ENCODE measurements at places on chromosomes 7 and 10. TPM values are rescaled to one million over a fixed set of nuclear protein-coding genes. Genes with fewer than 3 reads are reported as not detected.

COL28A1 gene
- not detected for polyA plus RNA-seq

- DNase-seq: no peak
Observed at GRCh38 chr7:101586078-101586905, 42.8 kb downstream of the MYL10 start.

DNA sequence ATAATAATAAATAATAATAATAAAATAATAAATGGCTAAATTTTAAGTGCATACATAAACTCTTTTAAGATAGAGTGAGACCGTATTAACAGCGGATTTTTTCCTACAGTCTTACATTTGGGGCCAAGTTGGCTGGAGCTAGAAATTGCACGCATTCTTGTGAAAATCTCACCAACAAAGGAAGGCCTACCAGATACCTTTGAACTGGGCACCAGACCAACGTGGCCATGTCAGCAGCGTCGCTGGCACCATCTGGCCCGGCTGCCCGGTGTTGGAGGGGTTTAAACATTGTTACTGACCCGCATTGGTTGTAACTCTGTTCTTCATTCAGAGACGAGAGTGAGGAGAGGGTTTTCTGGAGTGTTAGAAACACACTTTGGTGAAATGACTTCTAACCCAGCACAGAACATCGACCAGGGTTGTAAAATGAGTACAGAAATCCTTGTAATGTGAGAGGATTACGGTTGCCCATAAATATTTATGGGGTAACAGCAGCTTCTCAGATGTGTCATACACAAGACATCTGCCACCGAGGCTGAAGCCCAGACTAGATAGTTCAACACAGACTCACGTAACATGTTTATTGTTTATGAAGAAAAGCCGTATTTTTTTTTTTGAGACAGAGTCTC lies 34.6 kb upstream of the UNCX start:
- no peak for DNase-seq

DNA sequence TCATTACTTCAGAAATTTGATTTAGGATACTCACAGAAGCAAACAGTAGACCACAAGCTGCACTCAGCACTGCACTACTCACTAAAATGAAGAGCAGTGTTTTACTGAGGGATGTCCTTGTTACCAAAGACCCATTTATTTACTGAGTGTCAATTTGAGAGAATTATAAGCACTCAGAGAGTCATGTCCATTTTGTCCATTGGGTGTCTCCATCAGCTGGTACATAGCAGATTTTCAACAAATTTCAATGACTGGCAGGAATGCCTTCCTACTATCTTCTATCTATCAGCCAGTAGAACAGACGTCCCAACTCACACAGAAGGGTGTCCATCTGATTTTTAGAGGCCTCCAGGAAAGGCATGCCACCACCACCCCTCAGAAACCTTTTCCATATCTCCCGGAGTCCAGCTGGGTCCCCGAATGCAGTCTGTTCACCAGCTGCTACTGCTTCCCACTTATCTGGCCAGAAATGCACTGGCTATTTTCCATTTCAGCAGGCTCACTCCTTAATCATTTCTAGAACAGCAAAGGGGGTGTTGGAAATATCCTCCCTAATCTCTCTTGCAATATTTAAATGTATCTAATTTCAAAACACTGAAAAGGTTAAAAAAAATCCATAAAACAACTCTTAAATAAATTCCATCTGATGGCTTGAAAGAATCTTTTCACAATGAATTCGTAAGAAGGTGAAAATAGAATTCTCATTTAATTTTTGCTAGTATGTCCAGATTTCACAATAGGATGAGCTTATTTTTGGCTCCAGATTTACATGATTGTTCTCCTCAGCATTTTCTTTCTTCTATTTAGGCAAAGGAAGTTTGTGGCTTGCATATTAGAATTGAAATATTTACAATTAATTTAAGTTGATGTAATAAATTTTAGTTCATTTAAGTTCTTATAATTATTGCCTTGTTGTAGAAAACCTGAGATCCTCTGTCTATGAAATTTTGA lies 1164.0 kb upstream of the CELF2 start:
- no peak for DNase-seq
